Stimulated activated CD8-positive, alpha-beta memory T cell treated with anti-CD3 and anti-CD28 coated beads, Interleukin-4, amount 100 ng/mL, for 1 hour (primary cell): ENCODE measurements at places on chromosomes 6 and 20.

GRCh38 chr6:138446821-138447220, 42.8 kb downstream of the HEBP2 start:
- no peak for DNase-seq

GRCh38 chr6:66402873-66403272, 695.8 kb upstream of the EYS start:
- no peak for DNase-seq

DNA sequence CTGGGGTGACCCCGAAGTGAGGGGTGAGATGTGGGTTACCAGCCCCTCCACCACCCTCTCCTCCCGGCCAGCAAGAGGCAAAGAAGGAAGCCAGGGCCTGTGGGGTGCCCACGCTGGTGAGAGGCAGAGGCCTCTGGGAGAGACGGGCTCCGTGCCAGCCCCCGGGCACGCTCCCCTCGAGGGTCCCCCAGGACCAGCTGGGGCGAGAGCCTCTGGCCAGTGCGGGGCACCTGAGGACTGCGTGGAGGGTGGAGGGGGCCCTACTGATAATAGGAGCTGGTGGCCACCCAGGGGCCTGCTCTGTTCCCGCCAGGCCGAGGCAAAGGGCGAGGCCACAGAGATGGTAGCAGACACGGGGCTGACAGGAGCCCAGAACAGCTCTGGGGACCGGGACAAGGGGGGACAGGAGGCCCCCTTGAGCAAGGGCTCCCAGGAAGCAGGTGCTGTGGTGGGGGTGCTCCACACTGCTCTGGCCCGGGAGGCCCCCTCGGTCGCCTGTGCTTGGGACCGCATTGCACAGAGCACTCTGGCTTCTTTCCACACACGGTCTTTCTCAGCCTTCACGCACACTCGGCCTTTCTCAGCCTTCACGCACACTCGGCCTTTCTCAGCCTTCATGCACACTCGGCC, 226.9 kb downstream of the TTLL2 start:
- no peak for DNase-seq

DNA sequence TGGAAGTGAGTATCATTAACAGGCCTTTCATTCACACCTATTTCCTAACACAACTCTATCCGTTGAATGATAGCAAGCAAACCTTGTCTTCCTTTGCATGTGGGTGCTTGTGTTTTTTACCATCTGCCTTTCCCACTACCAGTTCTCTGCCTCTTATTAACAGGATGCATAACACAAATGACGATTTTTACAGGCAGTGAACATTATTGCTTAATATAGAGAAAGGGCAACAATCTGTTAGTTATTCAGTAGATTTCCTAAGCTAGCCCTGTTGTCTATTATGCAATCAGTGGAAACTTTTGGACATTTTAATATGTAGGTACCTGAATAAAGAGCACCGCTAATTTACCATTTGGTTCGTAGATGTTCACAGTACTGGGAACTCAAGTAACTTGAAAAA, 348.8 kb upstream of the PLCB4 start:
- DNase-seq, result no peak

DNA sequence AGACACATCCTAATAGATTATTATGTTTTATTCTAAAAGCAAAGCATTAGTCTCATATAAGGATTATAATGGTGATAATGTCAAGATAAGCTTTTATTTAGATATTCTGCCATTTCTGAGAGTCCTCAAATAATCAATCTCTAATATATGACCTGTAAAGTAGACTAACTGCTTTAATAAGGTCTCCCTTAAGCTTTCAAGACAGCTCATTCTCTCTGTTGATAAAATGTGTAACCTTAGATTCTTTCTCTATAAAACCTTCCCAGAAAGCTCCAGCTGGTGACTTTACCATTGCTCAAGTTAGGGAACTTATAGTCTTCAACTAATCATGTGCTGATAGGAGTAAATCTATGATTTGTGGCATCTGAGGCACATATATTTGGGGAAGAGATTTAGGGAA, 457.8 kb downstream of the MEI4 start:
- DNase-seq, result no peak

GRCh38 chr6:81895511-81896185, 143.2 kb upstream of the TENT5A start:
- no peak for DNase-seq

GRCh38 chr20:8986631-8987030, 82.3 kb upstream of the PLCB4 start:
- no peak for DNase-seq

- no peak for DNase-seq
These were observed 78.5 kb downstream of the TMEM242 start for GRCh38 chr6:157244780-157245179.

- no peak for DNase-seq
These were observed 824 bp upstream of the SCRT2 start for GRCh38 chr20:676315-676937.

- DNase-seq, result no peak
These were observed 445.0 kb downstream of the CDH26 start for GRCh38 chr20:60403105-60403741.

GRCh38 chr20:24153101-24154040, 164.8 kb upstream of the GGTLC1 start:
- no peak for DNase-seq

DNA sequence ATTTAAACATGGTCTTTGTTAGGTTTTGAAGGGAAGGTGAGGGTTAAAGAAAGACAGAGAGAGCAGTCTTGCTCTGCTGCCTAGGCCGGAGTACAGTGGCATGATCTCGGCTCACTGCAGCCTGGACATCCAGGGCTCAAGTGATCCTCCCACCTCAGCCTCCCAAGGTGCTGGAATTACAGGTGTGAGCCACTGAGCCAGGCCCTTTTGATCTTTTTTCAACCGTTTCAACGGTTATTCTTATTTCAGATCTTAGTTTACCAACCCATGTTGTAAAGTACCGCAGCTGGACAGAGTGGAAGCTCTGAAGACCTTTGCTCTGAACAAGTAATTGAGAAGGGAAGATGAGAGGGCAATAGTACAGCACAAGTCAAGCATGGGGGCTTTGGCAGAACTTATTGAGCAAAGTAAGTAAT, 1.2 kb upstream of the SRPK1 start:
- no peak for DNase-seq

- no peak for DNase-seq
These were observed 1240.8 kb upstream of the ADGRB3 start for GRCh38 chr6:67394254-67394653.

GRCh38 chr6:112595841-112596240, 248.7 kb downstream of the RFPL4B start:
- no peak for DNase-seq

DNA sequence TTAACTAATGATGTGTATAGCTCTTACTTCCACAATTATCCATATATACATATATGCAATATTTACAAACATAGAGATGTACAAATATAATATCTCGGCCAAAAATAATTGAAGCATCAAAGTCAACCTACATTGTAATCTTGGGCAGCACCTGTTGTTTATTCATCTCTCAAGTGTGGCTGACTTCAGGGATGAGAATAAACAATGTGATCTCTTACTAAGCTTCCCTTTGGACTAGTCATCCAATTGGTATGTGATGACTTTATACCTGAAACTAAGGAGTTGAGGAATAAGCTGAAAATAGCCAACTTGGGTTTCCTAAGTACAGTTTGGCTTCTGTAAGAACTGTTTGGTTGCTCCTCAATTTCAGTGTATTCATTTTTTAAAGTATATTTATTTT, 256.6 kb downstream of the KHDC1L start:
- no peak for DNase-seq

DNA sequence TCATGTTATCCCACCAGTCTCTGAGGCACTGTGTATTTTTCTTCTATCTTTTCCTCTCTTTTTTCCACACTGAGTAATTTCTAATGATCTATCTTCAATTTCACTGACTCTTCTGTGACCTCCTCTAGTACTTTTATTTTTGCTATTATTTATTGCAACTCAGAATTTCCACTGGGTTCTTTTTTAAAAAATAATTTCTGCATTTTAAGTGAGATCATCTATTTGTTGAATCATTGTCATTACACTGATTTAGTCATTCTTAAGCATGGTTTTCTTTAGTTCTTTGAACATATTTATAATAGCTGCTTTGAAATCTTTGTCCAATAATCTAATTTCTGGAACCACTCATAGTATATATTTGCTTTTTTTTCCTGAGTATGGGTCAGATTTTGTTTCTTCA, 96.7 kb upstream of the SLC22A16 start:
- DNase-seq, result no peak

DNA sequence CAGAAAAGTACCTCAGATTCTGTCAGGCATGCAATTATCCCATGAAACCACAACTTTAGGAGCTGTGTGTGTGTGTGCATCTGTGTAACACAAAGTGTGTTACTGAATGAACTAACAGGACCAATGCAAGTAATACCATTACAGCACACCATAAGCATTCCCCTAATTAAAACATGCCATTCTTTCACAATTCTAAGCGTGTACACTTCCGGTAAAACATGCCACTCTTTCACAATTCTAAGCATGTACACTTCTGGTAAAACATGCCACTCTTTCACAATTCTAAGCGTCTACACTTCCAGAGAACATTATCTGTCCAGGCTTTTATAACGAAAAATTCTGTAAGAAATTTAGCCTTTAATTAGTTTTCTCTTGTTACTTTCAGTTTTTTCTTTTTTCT, 238.2 kb downstream of the GMDS start:
- DNase-seq, result no peak

GRCh38 chr6:90621581-90621980, 34.7 kb upstream of the MAP3K7 start:
- DNase-seq, result no peak

GRCh38 chr6:14123386-14124111, 6.0 kb downstream of the CD83 start:
- no peak for DNase-seq

GRCh38 chr20:50353289-50353961, 156.8 kb upstream of the PTPN1 start:
- no peak for DNase-seq

DNA sequence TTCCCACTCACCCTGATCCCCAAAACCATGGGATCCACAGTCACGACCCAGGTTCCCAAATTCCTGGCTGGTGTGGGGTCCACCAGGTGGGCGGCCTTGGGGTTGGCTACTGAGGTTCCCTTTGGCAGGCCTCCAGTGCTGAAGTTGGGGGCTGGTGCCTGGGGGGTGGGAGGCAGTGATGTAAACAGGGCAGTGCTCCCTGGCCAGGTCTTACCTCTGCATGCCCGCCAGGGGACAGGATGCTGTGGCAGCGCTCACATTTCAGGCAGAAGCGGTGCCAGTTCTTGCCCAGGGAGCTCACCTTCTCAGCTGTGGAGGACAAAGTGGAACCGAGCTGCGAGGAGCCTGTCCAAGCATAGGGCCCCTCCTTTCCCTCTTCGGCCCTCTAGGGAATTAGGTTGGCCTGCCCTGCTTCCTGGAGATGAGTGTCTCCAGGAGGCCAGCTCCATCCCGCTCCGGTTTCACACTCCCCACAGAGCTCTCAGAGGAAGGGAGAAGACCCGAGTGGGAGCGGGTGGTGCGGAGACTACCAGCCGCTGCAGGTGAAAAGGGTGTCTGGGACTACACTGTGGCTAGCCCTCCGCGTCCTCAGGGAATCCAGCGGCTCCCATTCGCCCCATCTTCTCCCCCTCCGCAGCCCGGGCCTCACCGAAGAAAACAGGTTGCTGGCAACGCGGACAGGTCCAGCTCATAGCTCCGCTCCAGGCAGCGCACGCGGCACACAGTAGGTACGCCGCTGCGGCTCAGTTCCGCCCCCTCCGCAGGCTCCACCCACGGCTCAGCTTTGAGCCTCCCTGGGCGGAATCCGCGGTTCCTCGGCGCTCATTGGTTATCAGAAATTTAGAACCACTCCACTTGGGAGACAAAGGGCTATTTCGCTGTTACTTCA, at the start of gene CRIP3:
Gene CRIP3, minus strand, starts transcription at position 726 of the 889 bp plus-strand sequence. Its CDS starts 34 bp downstream, at position 692.
- no peak for DNase-seq

GRCh38 chr6:164133095-164133494, 718.6 kb downstream of the QKI start:
- DNase-seq, result no peak

DNA sequence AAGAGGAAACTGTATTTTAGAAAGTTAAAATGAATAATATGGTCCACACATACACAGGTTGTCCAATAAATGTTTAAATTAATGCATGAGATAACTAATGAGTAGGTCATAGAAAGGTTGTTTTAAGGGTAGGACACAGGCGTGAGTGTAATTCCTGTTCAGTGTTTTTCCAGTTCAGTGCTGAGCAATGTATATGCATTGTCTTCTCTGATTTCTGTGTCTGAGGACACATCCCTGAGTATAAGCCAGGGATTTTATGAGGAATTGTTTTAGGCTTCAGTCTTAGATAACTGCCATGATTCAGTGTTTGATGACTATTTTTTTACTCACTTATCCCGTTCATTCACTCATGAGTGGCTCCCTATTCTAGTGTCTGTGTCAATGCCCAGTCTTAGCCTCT, 298.5 kb upstream of the TBX18 start:
- DNase-seq, result no peak

DNA sequence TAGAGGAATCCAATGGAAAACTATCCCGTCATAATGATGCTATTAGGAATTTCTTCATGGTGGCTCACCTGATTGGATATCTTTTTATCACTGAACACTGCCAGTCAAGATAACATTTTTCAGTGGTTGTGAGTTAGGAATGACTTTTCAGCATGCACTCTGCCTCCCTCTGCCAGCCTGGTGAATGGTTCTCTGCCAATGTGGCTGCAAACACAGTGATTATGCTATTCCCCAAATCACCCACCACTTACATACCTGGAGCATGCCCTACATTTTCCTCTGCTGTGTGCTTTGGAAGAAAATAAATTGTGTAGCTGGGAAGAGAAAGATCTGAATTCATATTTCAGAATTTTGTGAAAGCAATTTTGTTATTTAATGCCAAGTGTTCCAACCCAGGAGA, 102.6 kb upstream of the LAMP5 start:
- no peak for DNase-seq

DNA sequence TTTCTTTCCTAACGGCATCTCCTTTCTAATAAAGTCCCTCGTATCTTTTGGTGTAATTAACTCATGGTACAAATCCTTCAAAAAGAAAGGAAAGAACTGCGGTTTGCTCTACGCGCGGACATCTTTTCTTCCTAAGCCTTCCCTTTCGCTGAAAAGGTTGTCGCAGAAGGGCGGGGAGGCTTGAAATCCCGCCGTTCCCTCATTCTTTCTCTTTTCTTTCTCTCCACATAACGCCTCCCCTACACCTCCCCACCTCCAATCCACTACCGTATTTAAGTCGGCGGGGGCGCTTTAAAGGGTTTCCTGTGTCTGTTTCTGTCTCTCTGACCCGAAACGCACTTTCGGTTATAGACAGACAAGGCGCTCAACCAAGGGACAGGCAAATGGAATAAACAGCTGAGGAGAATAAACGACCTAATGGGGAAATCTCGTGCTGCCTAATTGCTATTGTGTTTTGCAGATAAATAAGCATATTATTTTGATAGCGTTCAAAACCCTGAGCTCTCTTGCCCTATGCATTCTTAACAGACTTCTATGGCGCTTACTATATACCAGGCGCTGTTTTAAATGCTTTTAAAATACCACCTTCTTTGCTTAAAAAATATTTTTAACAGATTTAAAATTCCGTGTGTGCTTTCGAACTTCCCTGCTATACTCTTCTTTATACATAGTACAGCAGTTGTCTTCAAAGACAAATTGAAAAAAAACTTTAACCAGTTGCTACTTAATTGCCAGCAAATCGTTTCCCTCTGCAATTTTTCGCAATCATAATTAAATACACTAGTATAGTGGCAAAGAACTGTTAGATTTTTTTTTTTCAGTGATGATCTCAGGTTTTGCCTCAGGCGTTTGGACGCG, 2.5 kb upstream of the HEY2 start:
- DNase-seq, result peak; percentile 45

- no peak for DNase-seq
These were observed 83.9 kb upstream of the DUSP22 start for GRCh38 chr6:208364-208763.

- peak; percentile 30 for DNase-seq
These were observed 123.7 kb upstream of the BTN3A2 start for GRCh38 chr6:26241033-26241895.

GRCh38 chr20:51354191-51354768, 188.2 kb downstream of the NFATC2 start:
- DNase-seq, result no peak
